Glutamatergic neuron (in vitro differentiated cells): ENCODE measurements at places on chromosomes 6 and 20. TPM values are rescaled to one million over a fixed set of nuclear protein-coding genes. Genes with fewer than 3 reads are reported as not detected.

AMD1 gene
- total RNA-seq = 26.1 TPM

GTSF1L gene
- total RNA-seq = not detected

- H3K27me3 ChIP-seq = peaks cover 12% of the 10 kb centered on the region
- no peak for DNase-seq
- H3K4me1 ChIP-seq = peaks cover 65% of the 10 kb centered on the region
These were observed 72.0 kb downstream of the PREP start for GRCh38 chr6:105330913-105331312.

GRCh38 chr6:84392261-84392660 is 164.8 kb upstream of the CEP162 start:
- no peaks in the 10 kb centered on the region for H3K27me3 ChIP-seq
- peaks cover 7% of the 10 kb centered on the region for H3K4me1 ChIP-seq
- no peak overlapping the region for H3K27ac ChIP-seq

DNA sequence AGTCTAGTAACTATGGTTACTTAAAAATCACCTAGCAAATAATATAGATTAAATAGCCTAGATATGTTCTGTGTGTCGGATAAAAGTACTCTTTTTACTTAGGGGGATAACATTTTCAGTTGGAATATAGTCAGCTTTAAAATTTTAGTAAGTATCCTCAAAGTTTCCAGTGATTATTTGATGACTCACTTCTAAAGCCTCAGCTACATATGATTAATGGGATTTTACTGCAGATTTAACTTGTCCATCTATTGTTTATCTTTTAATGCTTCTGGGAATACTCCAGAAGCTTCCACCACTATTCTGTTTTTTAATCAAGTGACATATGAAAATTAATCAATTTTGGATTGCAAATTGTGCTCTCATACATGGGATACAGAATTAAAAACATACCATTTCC is 8.7 kb upstream of the TENT5A start:
- no peak for DNase-seq
- H3K36me3 ChIP-seq = peaks cover 4% of the 10 kb centered on the region
- H3K27ac ChIP-seq = no peak overlapping the region
- peaks cover 21% of the 10 kb centered on the region for H3K4me1 ChIP-seq
